ENCODE measurements at places on chromosomes 11 and 22.

GRCh38 chr11:69251639-69252489 lies 42.1 kb upstream of the MYEOV start:
- DNase-seq, result no peak

GRCh38 chr11:125679397-125679796 lies 1.2 kb downstream of the ACRV1 start:
- no peak for DNase-seq

DNA sequence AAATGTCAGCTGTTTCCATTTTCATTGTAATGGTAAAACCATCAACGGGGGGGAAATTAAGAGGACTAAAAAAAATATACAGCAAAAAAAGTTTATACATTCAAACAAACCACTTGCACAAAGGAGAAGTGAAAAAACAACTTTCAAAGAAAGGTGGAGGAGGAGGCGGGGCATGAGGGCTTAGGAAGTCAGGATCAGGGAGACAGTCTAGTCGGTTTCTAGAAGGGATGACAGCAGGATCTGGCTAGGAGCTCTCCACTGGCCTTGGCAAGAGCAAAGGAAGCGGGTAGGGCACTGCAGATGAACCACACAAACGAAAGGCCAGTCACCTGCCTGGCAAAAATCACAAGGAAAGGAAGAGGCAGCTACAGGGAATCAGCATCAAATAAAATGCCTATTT lies 31.0 kb downstream of the NAP1L4 start:
- DNase-seq, result no peak

GRCh38 chr11:850775-851763 lies 8.4 kb downstream of the TSPAN4 start:
- DNase-seq, result peak; percentile 33

- no peak for DNase-seq
Observed at GRCh38 chr22:31139866-31140716, at the start of gene PLA2G3. Gene PLA2G3 (minus strand): TSS chr22:31140508. CDS start chr22:31140354, 154 bp downstream.

Data from activated CD4-positive, alpha-beta T cell treated with anti-CD3 and anti-CD28 coated beads, Interleukin-2, amount 10 ng/mL, durations not matched to agents 7 days and 5 days (primary cell).